Mucosa of gallbladder (tissue), 1 donor: ENCODE measurements at places on chromosomes 4 and X. TPM values are rescaled to one million over a fixed set of nuclear protein-coding genes. Genes with fewer than 3 reads are reported as not detected.

Gene SOX3
- not detected for total RNA-seq

Gene SMR3B
- total RNA-seq: not detected

Gene MAOA
- 126 TPM for total RNA-seq

Gene GC
- total RNA-seq: 2,230 TPM

Gene BMP2K
- total RNA-seq: 42.0 TPM
